OCI-M1 (cell line): ENCODE measurements at places on chromosomes 16 and 17.
A peak's percentile ranks its signal among the peaks of the same experiment; 100 is the strongest.

DNA sequence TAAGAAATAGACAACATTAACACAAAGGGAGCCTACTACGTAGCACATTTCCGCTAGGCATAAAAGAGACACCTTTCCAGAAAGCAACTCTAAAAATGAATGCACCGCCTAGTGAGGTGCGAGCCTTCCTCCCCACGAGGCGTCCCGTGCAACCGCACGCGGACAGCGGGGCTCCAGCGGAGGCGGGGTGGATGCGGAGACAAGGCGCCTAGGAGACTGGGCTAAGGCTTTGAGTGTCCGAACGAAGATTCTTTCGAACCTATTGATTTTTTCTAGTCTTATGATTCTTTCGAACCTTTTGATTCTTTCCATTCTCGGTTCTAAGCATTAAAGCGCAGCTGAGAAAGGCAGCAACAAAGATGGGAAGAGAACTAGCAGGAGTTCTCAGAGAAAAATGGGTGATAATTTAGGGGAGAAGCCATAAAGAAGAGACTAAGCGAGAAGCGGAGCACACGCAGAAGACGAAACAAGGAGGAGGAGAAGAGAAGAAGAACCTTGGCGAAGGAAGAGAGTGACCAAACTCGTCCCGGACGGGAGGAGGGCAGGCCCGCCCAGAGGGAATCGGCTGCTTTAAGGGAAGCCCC is 394 bp upstream of the CPD start:
- no peak for DNase-seq

DNA sequence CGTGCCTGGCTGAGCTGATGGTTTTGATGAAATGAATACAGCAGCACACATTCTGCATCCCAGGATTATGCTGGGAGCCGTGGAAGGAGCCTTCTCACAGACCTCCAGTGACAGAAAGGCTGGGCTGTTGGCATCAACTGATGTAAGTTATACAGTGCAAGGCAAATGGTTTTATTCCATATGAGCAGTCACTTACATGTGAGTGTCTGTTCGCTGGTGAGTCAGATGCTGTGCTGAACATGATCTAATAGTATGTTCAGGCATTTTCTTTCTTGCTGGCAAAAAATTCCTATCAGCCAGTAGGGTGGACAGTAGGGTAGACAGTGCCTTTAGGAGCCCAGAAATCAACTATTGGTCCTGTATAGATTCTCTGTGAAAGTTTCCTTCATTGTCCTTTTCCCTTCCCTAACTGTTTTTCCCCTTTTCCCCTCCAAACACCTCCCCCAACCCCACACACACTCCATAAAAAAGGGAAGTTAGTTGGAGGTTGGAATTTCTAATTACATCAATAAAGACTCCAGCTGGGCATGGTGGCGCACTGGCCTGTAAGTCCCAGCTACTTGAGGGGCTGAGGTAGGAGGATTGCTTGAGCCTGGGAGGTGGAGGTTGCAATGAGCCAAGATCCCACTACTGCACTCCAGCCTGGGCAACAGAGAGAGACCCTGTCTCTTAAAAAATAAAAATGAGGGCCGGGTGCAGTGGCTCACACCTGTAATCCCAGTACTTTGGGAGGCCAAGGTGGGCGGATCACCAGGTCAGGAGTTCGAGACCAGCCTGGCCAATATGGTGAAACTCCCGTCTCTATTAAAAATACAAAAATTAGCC is 36.2 kb downstream of the LDHD start:
- no peak for DNase-seq

DNA sequence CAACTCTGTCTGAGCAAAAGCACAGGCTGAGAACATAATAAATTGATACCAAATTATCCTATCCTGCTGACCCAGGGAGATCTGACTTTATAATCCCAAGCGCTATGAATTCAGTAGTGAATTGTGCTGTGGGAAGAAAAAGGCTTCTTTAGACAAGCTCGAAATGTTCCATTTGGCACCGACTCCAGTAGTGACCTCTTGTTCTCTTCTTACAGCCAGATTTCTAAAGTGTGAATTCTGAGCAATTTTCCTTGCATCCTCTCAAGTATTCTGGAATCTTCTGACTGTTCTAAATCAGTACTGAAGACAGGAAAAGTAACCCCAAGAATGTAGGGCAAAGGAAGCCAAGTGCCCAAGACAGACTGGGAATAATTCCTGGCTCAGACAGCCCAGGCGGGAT is 58.2 kb downstream of the CDYL2 start:
- no peak for DNase-seq

DNA sequence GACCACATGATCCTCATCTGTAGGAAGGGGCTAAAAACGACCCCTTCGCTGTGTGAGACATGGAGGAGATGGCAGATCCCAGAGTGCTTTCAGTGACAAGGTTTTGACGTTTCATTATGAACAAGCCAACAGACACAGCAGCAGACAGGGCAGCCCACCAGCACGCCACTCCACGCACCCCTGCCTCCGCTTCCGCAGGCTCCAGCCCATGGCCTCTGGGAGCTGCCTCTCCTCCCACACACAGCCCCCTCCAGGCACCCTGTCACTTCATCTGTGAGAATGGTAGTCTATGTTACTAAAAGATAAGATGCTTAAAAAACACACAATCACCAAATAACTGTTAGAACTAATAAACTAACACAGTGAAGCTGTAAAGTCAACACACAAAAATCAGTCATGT is 12.3 kb upstream of the ADCY7 start:
- peak; percentile 51 for DNase-seq

- no peak for DNase-seq
Measured at GRCh38 chr17:10197721-10198508, 491 bp downstream of the GAS7 start.

- DNase-seq: no peak
Measured at GRCh38 chr17:30513346-30513745, 36.1 kb downstream of the GOSR1 start.

DNA sequence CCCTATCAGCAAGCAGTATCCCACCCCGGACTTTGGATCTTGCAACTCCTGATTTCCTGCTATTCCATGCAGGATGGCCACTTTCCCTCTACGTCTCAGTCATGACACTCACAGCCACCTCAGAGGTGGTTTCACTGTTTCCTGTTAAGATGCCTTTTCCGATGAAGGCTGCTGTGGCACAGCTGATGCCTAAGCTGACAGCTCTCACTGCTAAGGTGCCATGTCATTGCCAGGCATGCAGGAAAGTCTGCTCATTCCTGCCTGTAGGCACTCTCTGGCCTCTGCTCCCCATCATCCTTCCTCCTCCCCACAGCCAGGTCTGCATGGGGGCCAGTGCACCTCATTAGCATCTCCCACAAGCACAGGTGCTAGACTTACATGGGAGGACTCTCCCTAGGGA is 173.0 kb downstream of the CBLN1 start:
- DNase-seq: no peak

GRCh38 chr17:8744086-8744785 is 400 bp downstream of the CCDC42 start:
- no peak for DNase-seq

DNA sequence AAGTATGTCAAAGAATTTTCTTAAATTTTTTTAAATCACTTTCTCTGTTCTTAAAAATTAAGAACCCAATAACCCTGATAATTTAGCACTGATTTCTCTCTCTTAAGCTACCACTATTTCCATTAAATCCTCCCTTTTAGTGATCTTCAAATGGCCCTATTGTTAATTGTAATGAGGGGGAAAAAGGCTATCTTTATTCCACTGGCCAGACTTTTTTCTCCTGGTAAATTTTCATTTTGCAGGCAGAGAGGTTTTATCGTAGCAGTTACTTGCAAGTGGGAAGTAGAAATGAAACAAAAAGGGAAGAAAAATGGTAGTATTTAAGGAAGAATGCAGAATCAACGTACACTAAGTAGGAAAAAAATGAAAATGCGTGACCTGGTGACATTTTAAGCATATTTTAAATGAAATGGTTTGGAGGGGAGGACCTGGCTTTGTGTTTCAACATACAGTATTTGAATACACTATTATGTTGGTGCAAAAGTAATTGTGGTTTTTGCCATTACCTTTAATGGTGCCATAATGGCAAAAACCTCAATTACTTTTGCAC is 224.9 kb downstream of the TANC2 start:
- DNase-seq: no peak

GRCh38 chr17:49054342-49055092 is 57.3 kb downstream of the IGF2BP1 start:
- DNase-seq: no peak

DNA sequence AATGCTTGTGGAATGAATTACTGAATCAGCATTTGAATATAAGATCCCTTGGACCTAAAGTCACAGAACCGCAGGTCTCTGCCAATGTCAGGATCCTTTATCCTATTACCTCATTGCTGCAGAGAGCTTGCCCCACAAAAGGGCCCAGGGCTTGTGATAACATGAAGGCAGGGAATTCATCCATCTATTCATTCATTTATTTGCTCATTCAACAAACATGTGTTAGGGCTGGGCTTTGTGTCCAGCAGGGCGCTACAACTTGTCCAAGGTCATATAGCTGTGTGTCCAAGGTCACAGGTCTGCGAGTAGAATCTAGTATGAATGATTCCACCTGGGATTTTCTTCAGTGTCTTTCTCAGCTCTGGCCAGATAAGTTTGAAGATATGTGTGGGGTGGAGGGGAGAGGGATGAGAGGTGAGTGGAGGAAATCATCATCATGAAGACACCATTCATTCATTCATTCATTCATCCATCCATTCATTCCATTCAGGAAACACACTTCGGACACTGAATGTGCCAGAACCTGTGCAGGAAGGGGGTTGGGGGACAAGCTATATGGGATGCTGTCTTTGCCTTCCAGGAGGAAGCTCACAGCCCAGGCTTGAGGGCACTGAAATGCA is 1.3 kb upstream of the UNC45B start:
- no peak for DNase-seq

- no peak for DNase-seq
Measured at GRCh38 chr17:17843096-17843495, 6.3 kb upstream of the SREBF1 start.

- DNase-seq: no peak
Measured at GRCh38 chr17:56893503-56893902, 20.3 kb downstream of the TRIM25 start.

DNA sequence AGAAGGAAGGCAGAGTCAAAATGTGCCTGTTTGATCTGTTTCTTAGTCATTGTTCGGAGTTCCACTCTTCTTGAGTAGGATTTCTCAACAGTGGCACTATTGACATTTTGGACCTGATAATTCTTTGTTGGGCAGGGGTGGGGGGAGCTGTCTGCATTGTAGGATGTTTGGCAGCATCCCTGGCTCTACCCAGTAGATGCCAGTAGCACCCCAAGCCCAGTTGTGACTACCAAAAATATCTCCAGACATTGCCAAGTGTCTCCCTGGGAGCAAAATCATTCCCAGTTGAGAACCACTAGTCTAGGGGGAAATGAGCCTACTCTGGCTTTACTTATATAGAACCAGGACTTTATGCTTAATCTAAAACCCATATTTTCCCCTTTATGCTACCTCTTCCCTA is 1.1 kb upstream of the GFOD2 start:
- no peak for DNase-seq

GRCh38 chr16:78326731-78327130 is 227.3 kb downstream of the WWOX start:
- no peak for DNase-seq

- no peak for DNase-seq
Measured at GRCh38 chr16:50329446-50330189, 39.2 kb downstream of the BRD7 start.

DNA sequence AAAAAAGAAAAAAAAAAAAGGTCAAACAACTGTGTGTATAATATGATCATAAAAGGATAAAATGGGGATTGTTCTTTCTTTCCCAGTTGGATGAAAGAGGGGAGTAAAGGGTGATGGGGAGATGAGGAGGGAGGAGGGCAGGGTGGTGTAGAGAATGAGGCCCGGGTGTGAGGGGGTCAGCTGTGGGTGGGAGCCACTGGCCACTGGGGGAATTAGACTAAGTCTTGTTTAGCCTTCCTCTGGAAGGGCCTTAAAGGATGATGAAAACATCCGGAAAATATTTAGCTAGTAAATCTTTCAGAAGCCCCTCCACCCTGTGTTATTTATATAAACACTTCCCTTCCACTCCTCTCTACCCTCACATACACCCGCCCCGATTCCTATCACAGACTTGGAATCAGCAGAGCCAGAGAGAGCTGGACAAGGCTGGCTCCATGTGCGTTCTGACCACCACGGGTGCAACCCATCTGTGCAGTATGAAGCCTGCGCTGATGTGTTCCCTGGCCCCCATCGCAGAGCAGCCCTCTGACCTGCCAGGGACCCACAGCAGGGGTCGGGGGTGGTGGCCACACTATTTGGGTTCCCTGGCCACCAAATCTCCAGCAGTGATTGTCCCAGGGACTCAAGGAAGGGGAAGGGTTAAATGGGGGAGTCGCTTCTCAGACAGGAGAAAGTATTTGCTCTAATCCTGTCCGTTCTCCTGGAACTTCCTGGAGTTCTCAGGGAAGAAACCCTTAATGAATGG is 72.7 kb downstream of the GAS7 start:
- no peak for DNase-seq

DNA sequence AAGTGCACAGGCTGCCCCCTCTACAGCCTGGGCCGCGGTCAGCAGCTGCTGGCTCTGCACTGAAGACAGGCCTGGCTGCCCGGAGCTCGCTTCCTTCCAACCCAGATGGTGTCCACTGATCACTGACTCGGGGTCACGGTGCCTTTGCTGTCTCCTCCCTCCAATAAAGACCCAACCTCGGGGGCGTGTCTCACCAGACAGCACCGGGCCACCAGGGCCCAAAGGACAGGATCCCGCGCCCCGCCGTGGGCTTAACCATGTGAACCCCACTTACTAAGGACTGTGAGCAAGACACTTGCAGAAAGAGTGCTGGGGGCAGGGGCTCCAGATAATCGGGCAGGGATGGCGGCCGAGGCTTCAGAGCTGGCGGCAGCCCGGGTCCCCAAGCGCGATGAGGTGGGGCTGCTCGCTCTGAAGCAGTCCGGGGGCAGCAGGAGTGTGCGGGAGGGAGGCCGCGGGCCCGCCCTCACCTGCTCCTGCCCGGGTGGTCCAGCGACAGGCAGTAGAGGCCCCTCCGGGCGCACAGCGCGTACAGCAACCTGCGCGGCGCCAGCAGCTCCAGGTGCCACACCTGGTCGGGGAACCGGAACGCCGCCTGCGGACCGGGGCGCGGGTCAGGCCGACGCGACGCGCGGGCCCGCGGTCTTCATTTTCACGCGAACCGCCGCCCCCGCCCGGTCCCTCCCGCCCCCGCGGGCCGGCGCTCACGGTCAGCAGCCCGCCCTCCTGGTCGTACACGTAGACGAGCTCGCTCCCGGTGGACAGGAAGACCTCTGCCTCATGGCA is 502 bp downstream of the FAAP100 start:
- peak; percentile 48 for DNase-seq
